ENCODE measurements at places on chromosomes 11 and 22. TPM values are rescaled to one million over a fixed set of nuclear protein-coding genes. Genes with fewer than 3 reads are reported as not detected.
A peak's percentile ranks its signal among the peaks of the same experiment; 100 is the strongest.

DNA sequence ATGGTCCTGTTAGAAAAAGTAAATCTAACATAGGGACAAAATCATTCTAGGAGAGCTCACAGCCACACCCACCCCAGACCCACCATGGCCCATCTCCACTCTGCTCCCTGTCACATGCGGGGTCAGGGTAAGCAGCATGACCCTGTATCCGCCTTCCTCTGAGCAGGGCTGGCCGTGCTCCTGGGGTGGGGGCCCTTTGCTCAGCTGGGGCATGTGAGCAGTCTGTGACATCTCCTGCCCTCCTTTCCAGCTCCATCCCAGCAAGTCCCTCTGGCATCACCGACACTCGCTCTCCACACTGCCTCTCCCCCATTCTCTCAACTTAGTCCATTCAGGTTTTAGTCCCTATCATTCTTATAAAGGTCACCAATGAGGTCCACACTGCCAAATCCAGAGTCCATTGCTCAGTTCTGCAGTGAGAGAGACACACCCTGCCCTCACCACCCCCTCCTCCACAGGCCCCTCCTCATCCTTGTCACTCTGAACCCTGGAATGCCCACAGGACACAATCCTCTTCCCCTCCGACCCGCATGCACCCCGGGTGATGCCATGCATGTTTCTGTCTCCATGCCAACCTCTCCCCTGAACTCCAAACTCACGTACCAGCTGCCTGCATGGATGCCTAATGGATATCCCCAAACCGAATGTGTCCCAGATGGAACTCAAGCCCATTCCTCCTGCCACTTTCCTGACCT lies 65.1 kb upstream of the PITPNB start:
- no peak for DNase-seq

MS4A7 gene
- not detected for polyA plus RNA-seq

DNA sequence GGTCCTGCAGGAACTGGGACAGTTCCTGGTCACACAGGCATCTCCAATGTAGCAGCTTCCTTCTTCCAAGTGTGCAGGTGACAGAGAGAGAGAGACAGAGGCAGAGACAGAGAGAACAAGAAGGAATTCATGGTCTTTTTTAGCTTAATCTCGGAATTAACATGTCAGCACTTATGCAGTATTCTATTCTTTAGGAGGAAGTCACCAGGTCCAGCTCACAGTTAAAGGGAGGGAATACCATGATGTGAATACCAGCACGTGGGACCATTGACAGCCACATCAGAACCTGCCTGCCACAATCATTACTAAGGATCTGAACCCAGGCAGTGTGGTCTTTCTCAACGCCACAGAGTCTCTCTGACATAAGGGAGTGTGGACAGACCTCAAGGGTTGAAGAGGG lies 341.6 kb downstream of the MN1 start:
- DNase-seq, result peak; percentile 44

DBX1 gene
- polyA plus RNA-seq, result not detected

SPI1 gene
- not detected for polyA plus RNA-seq

DNA sequence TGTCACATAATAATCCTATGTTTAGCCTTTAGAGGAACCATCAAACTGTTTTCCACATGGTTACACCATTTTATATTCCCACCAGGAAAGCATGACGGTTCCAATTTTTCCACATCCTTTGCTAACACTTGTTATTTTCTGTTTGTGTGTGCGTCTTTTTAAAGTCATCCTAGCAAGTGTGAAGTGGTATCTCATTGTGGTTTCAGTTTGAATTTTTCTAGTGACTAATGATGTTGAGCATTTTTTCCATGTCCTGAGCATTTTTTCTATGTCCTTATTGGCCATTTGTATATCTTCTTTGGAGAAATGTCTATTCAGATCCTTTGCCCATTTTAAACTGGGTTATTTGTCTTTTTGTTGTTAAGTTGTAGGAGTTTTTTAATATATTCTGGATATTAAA lies 53.7 kb upstream of the DEPDC7 start:
- peak; percentile 41 for DNase-seq

DNA sequence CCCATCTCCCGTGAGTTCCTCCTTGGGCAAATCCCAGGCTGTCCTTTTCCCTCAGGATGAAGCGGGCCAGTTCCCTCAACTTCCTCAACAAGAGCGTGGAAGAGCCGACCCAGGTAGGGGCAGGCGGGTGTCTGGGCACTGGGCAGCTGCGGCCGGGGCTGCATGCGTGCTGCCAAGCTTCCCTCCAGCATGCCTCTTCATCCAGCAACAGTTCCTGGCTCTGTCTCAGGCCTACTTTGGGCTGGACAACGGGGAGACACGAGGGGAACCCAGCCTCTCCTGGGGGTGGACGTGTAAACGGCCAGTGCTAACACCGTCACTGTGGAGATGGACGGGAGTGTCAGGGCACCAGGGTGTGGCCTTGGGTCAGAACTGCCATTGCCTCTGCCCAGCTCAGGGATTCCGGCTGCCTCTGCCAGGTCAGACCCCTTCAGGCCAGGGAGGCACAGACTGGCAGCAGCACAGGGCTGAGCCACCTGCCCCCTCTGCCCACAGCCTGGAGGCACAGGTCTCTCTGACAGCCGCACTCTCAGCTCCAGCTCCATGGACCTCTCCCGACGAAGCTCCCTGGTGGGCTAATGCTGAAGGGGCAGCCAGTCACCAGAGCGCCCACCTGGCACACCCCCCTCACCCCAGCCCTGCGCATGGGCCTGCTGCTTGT lies 1.9 kb upstream of the RAB1B start:
- DNase-seq, result no peak

DNA sequence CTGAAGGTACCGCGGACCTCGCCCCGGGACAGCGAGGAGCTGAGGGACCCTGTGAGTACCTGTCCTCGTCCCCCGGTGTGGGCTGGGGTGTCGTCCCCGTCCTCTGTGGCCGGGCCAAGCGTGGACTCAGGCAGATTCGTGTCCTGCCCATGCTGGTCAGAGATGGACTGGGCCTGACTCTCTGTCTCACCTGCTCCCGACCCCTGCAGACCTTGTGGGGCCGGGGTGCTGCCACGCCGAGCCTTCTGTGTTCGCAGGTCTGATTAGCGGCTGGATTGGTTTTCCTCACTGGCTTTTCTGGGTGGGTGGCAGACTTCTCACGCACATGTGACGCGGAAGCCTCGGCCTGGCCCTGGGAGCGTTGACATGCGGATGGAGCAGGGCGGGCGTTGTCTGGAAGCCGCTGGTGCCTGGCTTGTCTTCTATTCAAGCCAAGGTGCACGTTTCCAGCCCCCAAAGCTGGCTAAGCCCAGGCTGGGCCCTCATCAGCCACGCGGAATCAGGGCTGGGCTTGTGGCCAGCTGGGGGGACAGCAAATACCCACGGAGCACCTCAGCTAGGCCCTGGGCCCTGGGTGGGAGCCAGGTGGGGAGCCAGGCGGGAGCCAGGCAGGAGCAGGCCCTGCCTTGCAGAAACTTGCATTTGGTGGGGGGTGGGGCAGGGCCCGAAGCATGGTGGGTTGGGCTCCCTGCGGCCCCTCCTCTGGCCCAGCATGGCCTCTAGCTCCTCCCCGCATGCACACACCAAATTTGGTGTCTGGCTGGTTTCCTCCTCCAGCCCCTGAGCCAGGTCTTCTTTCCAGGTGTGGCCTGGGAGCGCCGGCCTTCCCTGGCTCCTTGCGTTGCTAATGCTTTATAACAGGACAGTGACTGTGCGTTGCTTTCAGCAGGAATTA lies 7.0 kb downstream of the GRAMD4 start:
- no peak for DNase-seq

DNA sequence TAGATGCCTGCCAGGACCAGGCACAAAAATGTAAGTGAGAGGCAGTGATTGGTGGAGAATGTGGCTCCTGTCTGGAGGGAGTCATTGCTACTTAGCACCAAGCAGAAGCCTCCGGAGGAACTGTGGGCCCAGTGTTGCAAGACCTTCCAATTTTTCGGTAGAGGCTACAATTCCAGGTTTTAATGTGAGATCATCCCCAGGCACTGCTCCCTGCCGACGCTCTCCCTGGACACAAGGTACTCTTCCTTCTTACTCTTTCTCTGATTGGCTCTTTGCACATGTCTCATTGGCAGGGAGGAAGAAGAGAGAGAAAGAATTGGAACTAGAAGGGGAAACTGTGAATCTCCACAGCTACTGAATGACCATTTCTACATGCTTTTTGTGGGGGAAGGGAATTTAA lies 53.7 kb upstream of the EP300 start:
- peak; percentile 7 for DNase-seq

DNA sequence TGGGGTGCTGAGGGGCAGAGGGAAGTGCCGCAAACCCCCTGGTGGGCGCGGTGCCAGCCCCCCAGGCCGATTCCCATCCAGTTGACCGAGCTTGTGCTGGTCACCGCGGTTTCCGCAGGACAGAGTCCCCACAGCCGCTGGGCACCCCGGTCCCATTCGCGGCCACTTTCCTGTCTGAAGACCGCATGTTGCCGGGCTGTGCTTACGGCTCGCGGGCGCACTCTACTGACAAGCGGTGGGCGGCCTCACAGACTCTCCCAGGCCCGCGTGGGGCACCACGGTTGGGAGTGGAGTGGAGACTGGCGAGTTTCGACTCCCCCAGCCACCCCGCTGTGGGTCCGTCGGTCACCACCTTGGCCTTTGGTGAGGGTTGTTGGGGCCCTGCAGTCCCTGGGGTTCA lies 648 bp upstream of the H19 start:
- no peak for DNase-seq

DNA sequence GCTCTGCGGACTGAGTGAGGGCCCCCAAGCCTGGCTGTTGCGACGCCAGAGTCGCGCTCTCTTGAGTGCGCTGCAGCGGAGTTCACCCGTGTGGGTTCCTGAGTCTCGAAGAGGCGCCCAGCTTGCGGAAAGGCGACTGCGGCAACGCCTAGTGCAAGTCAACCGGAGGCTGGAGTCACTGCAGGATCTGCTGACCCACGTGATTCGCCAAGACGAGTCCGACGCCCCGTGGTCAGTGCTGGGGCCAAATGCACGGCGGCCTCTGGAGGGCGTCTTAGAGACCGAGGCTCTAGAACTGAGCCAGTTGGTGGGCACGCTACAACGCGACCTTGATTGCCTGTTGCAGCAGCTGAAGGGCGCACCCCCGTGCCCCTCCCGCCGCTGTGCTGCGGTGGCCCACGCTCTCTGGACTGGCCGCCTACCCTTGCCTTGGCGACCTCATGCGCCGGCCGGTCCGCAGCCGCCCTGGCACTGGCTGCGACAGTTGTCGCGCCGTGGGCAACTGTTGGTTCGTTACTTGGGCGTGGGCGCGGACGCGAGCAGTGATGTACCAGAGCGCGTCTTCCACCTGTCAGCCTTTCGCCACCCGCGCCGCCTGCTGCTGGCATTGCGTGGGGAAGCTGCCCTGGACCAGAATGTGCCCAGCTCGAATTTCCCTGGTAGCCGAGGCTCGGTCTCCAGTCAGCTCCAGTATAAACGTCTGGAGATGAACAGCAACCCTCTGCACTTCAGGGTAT lies 32.6 kb downstream of the RRP8 start:
- DNase-seq, result no peak
